Ascending aorta (tissue), 2 donors: ENCODE measurements at places on chromosomes 2 and 18. TPM values are rescaled to one million over a fixed set of nuclear protein-coding genes. Genes with fewer than 3 reads are reported as not detected.

The PPP1R1C gene
- total RNA-seq: not detected

DNA sequence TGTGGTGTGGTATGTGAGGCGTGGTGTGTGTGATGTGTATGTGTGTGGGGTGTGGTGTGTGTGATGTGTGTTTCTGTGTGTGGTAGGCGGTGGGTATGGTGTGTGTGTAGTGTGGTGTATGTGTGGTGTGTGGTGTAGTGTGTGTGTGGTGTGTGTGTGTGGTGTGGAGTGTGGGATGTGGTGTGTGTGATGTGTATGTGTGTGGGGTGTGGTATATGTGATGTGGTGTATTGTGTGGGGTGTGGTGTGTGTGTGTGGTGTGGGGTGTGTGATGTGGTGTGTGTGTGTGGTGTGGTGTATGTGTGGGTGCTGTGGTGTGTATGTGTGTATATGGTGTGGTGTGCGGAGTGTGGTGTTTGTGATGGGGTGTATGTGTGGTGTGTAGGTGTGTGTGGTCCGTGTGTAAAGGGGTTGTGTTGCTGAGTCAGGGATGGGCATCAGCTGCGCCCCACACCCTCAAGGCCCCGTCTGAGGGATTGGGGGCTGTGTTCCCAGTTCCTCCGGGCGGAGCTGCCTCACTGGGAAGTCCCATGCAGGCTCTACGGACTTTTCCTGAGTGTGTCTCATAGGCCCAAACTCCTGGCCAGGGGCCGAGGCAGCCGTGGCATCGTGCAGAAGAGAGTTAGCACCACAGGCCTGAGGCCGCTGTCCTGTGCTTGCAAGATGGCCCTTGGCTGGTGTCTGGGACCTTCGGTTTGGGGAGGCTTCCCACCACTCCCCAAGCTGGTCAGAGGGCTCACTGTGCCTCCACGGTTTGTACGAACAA lies 18.2 kb upstream of the ARL4C start:
- no peaks in the 10 kb centered on the region for H3K36me3 ChIP-seq
- H3K4me3 ChIP-seq: no peak overlapping the region
- DNase-seq: no peak
- H3K27me3 ChIP-seq: no peaks in the 10 kb centered on the region
- H3K4me1 ChIP-seq: no peaks in the 10 kb centered on the region

- no peak for DNase-seq
- H3K36me3 ChIP-seq: no peaks in the 10 kb centered on the region
- no peaks in the 10 kb centered on the region for H3K27me3 ChIP-seq
- no peak overlapping the region for H3K27ac ChIP-seq
- no peak overlapping the region for H3K4me3 ChIP-seq
Measured at GRCh38 chr18:33757037-33757436, 179.0 kb downstream of the ASXL3 start.

GRCh38 chr2:83186105-83186760 lies 1272.8 kb downstream of the SUCLG1 start:
- H3K27me3 ChIP-seq: no peaks in the 10 kb centered on the region
- no peak for DNase-seq
- H3K4me3 ChIP-seq: no peak overlapping the region
- H3K27ac ChIP-seq: no peak overlapping the region
- no peaks in the 10 kb centered on the region for H3K4me1 ChIP-seq

- H3K4me1 ChIP-seq: no peaks in the 10 kb centered on the region
- no peaks in the 10 kb centered on the region for H3K27me3 ChIP-seq
- no peak overlapping the region for H3K4me3 ChIP-seq
- no peak for DNase-seq
- H3K36me3 ChIP-seq: no peaks in the 10 kb centered on the region
Measured at GRCh38 chr18:59643740-59644139, 53.5 kb downstream of the CCBE1 start.

The IAH1 gene
- 86.0 TPM for total RNA-seq

GRCh38 chr2:138838851-138839620 lies 58.8 kb upstream of the NXPH2 start:
- no peak overlapping the region for H3K27ac ChIP-seq
- no peaks in the 10 kb centered on the region for H3K36me3 ChIP-seq
- no peaks in the 10 kb centered on the region for H3K27me3 ChIP-seq
- no peak for DNase-seq

DNA sequence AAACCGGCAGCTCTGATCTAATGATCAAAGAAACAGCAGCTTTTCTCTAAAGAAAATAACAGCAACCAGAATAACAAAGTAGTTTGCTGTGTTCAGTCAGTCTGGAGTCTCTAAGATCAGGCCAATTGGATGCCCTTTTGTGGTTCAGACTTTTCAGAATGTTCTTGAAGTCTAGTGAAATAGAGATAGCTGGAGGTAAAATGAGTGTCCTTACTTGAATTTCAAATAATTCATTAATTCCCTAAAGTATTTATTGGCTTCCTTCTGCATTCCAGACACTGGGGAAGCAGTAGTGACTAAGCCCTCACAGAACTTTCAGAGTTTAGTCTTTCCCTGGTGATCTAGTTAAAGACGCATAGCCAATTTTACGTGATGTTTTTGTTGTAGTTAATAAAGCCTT lies 58.7 kb downstream of the C18orf54 start:
- H3K27ac ChIP-seq: no peak overlapping the region
- no peak overlapping the region for H3K4me3 ChIP-seq
- no peak for DNase-seq

The MRO gene
- total RNA-seq: 1.4 TPM

GRCh38 chr18:79642626-79643025 lies 37.0 kb upstream of the CTDP1 start:
- no peak overlapping the region for H3K27ac ChIP-seq
- H3K27me3 ChIP-seq: no peaks in the 10 kb centered on the region
- no peak for DNase-seq
- H3K4me3 ChIP-seq: no peak overlapping the region
- H3K36me3 ChIP-seq: no peaks in the 10 kb centered on the region

DNA sequence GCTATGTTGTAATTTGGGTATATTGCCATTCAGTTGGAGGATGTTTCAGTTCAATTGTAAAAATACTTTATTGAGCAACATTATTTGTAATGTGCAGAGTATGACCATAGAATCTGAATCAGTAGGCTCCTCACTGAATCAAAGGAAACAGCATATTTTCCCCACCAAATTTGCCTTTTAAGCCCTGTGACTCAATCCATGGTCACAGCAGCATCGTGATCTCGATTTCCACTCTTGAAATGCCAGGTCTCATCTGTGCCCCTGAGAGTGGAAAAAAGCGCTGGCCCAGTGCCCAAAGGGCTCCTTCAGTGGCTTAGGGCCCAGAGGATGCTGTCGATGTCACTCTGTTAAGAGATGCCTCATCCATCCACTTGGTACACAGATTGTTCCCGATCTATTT lies 57.5 kb downstream of the FHOD3 start:
- H3K4me3 ChIP-seq: no peak overlapping the region
- no peaks in the 10 kb centered on the region for H3K36me3 ChIP-seq
- H3K4me1 ChIP-seq: no peaks in the 10 kb centered on the region
- DNase-seq: no peak

- peak overlapping the region; percentile 65 for H3K4me3 ChIP-seq
- H3K27ac ChIP-seq: peak overlapping the region; percentile 85
- no peak for DNase-seq
- peaks cover 3% of the 10 kb centered on the region for H3K4me1 ChIP-seq
Measured at GRCh38 chr2:74959106-74959751, 786 bp downstream of the POLE4 start.

DNA sequence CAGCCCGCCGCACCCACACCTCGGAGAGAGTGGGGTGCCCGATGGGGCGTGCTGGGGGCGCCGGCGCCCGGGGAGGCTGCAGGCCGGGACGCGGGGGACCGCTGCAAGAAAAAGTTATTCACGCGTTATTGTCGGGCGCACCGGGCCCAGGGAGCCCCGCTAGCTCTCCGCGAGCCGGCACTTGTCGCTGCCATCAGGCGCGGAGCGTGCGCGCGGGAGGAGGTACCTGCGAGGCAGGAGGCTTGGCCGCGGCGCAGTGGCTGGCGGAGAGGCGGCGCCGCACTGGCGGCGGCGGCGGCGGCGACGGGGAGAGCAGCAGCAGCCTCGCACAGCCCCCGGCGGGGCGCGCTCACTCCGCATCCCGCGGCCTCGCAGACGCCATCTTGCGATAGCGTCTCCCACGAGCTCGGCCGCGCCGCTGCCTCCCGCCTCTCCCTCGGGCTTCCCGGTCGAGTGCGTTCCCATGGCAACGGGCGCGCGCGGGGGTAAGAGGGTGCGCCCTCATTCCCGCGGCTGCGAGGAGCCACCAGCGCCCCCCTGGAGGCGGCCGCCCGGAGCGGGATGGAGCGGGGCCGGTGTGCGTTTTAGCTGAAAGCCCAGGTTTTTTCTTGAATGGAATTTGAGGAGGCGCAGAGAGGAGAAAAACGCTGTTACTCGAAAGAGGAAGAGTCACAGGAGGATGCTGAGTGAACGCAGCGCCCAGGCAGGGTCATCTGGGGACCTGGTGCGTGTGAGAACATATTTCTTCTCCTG lies at the start of gene CHN1:
Gene CHN1, minus strand, starts transcription at position 402 of the 753 bp plus-strand sequence. CDS start 469 bp downstream, outside the sequence.
- no peaks in the 10 kb centered on the region for H3K36me3 ChIP-seq
- peak within 1 kb of the TSS; percentile 86 for H3K4me3 ChIP-seq
- H3K4me1 ChIP-seq: no peaks in the 10 kb centered on the region

- no peaks in the 10 kb centered on the region for H3K36me3 ChIP-seq
- no peaks in the 10 kb centered on the region for H3K27me3 ChIP-seq
- no peak overlapping the region for H3K4me3 ChIP-seq
- DNase-seq: no peak
Measured at GRCh38 chr2:235091421-235091820, 139.6 kb downstream of the SH3BP4 start.

- H3K4me1 ChIP-seq: no peaks in the 10 kb centered on the region
- H3K36me3 ChIP-seq: no peaks in the 10 kb centered on the region
- no peaks in the 10 kb centered on the region for H3K27me3 ChIP-seq
- no peak overlapping the region for H3K4me3 ChIP-seq
Measured at GRCh38 chr2:196681510-196681909, 42.0 kb downstream of the CCDC150 start.

GRCh38 chr2:42890791-42891355 lies 98.5 kb upstream of the HAAO start:
- H3K27me3 ChIP-seq: no peaks in the 10 kb centered on the region
- no peaks in the 10 kb centered on the region for H3K36me3 ChIP-seq
- no peak for DNase-seq

DNA sequence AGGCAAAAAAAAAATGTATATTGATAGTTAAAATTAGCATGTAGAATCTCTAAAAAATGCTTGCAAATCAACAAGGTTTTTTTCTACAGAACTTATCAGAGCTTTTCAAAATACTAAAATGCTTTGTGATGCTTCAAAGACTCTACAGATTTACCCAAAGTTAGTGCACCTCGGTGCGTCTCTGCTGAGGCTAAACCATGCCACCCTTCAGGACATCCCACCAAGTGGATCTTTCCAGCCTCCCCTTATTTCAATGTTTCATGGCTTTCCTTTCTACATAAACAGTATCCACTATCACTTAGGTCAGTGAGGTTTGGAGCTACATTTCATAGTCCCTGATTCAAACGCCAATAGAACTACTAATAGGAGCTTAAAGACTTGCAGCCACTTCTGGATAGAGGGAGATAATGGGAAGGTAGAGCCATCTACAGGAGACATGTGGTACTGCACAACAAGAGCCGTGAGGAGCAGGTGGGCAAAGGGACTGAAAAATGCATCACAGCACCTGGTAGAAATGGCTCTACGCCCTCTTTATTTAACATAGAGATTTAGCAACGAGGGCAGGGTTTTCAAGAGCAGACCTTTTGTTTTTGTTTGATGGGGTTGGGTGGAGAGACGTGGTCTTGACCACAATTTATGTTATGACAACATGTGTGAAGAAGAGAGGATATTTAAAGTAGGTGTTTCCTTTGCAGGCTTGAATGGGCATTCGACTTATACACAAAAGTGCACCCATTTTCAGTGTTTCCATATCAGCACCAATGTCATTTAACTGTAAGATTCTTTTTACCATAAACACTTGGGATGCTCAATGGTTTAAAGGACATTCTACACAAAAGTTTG lies 56.1 kb upstream of the SLC35G4 start:
- no peaks in the 10 kb centered on the region for H3K27me3 ChIP-seq
- no peaks in the 10 kb centered on the region for H3K4me1 ChIP-seq
- DNase-seq: no peak
- no peak overlapping the region for H3K27ac ChIP-seq
- H3K4me3 ChIP-seq: no peak overlapping the region

DNA sequence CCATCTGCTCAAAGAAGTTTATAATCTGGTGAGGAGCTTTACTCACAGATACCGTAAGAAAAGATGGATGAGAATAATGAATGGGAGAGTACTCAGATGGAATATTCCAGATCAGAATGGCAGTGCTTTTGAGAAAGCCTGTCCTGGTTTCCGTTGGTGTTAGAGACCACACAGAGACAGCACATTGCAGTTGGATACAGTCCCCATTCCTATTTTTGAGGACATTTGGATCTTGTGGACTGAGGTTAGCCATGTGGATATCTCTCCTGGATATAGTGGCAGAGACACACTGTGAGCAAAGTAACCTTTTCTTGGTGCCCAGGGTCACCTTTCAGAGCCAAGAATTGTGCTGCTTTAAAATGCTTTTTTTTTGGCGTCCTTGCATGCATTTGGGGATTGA lies 63.7 kb downstream of the TANC1 start:
- H3K27ac ChIP-seq: peak overlapping the region; percentile 82
- H3K27me3 ChIP-seq: no peaks in the 10 kb centered on the region
- H3K36me3 ChIP-seq: no peaks in the 10 kb centered on the region
- peaks cover 11% of the 10 kb centered on the region for H3K4me1 ChIP-seq

- no peaks in the 10 kb centered on the region for H3K27me3 ChIP-seq
- no peak overlapping the region for H3K27ac ChIP-seq
- no peaks in the 10 kb centered on the region for H3K4me1 ChIP-seq
- H3K36me3 ChIP-seq: no peaks in the 10 kb centered on the region
Measured at GRCh38 chr2:188426121-188426520, 134.4 kb downstream of the GULP1 start.

The PLGLB2 gene
- not detected for total RNA-seq

The YIPF4 gene
- 9.2 TPM for total RNA-seq

DNA sequence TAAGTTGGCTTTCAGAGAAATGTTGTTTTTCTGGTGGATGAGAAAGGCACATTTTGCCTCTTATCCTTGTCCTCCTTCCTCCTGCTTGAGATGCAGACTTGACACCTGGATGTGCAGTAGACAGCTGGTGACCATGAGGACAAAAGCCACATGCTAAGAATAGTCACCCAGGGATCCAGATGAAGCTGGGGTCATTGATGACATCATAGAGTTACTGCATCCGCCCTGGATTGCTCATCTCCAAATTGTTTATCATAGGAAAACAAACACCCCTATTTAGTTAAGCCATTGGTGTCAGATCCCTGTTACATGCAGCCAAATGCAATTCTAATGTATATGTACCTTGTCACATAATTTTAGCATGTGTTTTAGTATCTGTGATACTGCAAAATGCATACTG lies 16.3 kb upstream of the SLC1A4 start:
- no peaks in the 10 kb centered on the region for H3K36me3 ChIP-seq
- no peak for DNase-seq
- peaks cover 13% of the 10 kb centered on the region for H3K4me1 ChIP-seq
- H3K4me3 ChIP-seq: no peak overlapping the region
- no peak overlapping the region for H3K27ac ChIP-seq

The SATB2 gene
- total RNA-seq: 1.2 TPM
